ENCODE measurements at places on chromosomes 11 and 22. TPM values are rescaled to one million over a fixed set of nuclear protein-coding genes. Genes with fewer than 3 reads are reported as not detected.

DNA sequence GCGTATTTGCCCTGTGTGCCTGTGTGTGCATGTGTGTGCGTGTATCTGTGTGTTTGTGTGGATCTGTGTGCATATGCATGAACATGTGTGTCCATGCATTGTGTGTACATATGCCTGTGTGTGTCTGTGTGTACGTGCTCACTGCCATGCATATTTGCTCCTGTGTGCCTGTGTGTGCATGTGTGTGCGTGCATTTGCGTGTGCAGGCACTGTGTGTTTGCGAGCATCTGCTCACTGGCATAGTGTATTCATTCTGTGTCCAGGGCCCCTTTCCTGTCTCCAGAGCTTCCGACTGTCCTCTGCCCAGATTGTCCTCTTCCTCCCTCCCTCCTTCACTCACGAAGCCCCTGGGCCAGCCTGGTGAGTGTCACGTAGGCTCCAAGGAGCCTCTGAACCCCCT lies 5.8 kb downstream of the EMID1 start:
- no peak overlapping the region for H3K27ac ChIP-seq

DNA sequence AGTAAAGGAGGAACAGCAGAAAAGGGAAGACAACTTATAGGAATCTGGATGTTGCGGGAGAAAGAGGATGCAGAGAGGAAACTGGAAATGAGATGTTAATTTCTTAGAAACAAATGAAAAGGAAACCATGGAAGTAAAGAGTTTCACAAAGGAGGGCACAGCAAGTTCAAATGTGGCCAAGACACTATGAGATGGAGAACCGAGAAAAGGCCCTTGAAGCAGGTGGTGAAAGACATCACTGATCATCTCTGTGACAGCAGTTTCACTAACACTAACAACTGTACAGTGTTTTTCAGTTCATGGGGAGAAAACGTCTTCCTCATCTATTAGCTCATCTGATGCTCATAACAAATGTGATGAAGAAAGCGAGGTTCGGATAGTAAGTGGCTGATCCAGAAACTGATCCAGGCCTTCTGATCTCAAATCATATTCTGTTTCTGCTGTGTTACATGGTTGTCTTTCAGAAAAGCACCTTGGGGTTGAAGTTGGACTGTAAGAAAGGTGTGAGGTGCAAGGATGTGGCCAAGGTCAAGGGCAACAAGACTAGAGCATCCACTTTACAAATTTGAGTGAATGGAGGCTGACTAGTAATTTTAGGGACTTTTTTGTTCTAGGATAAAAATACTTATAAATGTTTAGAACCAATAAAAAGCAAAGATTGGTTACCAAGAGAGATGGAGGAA lies 492.1 kb upstream of the CADM1 start:
- no peaks in the 10 kb centered on the region for H3K4me1 ChIP-seq
- DNase-seq: no peak
- H3K4me3 ChIP-seq: no peak overlapping the region

- DNase-seq: no peak
- H3K4me3 ChIP-seq: no peak overlapping the region
- H3K27ac ChIP-seq: no peak overlapping the region
- H3K36me3 ChIP-seq: no peaks in the 10 kb centered on the region
Measured at GRCh38 chr22:29478326-29479276, 1.4 kb upstream of the NEFH start.

- H3K4me3 ChIP-seq: no peak overlapping the region
- H3K4me1 ChIP-seq: no peaks in the 10 kb centered on the region
- H3K27ac ChIP-seq: no peak overlapping the region
- DNase-seq: no peak
Measured at GRCh38 chr11:129419386-129419785, 43.7 kb downstream of the BARX2 start.

GAL3ST3 gene
- not detected for total RNA-seq

All from thoracic aorta (tissue), 2 donors.